Mesenteric fat pad (tissue), 1 donor: ENCODE measurements at places on chromosomes 3 and 15.

DNA sequence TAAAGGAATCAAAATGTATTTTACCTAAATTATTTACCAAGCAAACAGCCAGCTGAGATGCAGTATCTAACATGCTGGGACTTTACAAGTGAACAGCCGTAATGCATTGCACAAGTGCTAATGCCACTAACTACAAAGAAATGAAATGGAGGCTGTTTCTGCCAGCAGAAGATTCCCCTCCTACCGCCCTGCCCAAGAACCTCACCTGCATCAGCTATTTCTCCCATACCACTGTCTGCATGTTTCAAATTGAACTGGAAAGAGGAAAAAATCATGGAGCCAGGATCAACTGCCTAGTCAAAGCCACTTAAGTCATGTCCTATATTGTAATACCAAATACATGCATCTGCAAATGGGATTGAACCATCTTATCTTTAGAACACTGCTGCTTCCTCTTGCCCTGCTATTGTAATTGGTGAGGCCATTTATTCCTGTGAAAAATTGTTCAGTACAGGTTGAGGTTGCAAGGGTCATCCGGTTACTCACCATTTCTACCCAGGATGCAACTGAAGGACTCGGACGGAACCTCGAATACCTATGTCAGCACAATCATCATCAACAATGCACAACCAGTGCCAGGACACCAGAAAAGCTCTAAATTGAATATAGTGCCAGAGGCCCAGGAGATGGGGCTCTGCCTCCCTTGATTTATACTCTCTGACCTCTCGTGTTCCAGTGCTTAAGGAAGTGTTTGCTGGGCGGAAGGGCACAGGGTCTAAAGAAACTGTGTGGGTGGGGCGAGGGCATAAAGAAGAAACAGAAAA is 27.5 kb downstream of the ANXA2 start:
- no peak for DNase-seq

GRCh38 chr3:126287536-126288241 is 69.5 kb downstream of the KLF15 start:
- peak; percentile 89 for DNase-seq

DNA sequence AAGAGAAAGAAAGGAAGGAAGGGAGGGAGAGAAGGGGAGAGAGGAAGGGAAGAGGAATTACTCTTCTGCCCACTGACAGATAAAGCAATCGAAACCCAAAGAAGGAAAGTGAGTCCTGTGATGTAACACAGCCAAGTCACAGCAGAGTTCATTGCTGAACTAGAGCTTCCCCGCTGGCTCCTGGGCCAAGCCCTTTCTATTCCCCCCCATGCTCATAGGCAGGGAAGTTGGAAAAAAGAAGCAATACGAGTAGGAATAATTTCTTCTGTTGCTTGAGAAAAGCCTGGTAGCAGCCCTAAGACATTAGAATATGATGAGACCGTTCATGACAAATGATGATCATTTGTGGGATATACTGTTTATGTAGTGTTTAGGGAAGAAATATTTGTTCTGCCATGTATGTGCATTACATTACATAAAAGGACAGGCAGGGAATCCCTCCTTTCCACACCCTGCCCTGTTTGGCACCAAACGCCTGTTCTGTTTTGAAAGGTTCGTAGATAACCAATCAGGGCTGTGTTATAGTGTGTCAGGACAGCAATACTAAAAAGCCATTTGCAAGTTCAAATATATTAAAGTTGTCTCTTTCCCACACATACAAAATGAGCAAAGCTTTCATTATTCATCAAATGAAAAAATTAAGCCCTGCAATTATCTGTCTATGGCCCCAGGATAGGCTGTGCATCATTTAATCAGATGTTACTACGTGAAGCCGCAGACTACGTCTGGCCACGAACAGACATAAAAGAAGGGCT is 111.0 kb upstream of the TRPM1 start:
- DNase-seq, result no peak

DNA sequence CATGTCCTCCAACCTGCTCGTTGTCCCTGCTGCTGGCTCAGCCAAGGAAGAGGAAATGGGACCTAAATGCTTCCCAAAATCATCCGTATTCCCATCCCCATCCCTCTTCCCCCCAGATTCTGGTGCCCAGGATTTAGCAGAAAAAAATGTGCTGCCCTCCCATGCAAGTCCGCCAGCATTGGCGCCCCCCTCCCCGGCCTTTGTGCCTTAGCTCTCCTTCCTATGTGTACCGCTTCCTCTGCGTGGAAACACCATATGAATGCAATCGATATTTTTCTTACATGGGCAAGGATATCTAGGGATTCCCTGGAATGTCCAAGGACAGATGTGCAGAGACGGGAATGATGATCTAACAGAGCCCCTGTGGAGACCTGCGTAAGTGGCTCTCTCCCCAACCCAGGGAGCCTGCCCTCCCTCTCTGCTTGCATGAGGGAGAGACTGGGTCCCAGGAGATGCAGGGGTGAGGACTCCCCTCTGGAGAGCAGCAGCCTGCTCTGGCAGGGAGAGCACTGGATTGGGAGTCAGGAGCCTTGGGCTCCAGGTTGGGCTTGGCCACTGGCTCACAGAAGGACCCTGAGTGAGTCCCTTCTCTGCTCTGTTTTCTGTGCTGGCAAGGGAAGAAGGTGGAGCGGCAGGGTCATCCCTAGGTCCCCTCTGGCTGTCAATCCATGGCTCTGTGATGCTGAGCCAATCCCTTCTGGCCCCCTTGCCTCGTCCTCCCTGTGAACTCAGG is 227.2 kb downstream of the XXYLT1 start:
- peak; percentile 81 for DNase-seq

- DNase-seq, result no peak
Measured at GRCh38 chr3:138774529-138775253, 60.0 kb downstream of the PIK3CB start.

GRCh38 chr15:70781236-70781635 is 17.9 kb upstream of the UACA start:
- DNase-seq, result no peak

DNA sequence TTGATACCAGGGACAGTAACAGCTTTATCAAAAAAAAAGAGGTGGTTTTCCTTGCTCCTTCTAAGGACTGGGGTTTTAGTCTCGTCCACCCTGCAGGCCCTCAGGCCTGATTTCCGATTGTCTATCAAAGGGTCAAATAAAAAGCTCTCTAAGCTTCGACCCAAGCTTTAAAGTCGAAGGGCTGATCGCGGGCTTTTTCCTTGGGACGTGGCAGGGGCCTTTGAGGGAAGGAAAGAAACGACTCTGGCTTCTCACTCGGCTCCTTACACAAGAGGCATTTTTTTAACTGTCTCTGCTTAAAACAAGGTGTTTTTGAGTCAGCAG is 354 bp upstream of the KLHL24 start:
- no peak for DNase-seq

- DNase-seq, result no peak
Measured at GRCh38 chr3:67030785-67031740, 33.0 kb downstream of the KBTBD8 start.

DNA sequence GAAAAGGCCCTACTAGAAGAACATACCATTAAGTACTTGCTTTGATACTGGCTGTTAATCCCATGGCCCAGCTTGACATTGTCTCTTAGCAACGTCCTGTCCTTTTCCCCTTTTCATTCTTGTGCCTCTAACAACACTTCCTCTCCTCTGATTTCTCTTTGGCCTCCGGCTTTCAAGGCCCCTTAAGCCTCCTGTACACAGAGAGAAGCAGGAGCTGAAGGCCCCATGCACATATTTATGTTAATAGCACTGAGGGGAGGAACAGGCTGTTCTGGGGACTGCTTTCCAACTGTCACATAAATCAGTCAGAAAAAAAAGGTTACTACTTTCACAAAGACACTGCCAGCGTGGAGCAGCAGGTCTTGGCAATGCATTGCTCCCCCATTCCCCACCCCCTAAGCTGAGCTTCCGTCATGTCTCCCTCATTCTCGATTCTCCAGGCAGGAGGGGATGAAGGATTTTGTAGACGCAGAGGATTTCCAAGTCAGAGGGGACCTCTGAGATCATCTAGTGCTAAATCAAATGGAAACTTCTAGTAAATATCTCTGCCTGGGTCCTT is 257.4 kb upstream of the ADAMTS9 start:
- no peak for DNase-seq

DNA sequence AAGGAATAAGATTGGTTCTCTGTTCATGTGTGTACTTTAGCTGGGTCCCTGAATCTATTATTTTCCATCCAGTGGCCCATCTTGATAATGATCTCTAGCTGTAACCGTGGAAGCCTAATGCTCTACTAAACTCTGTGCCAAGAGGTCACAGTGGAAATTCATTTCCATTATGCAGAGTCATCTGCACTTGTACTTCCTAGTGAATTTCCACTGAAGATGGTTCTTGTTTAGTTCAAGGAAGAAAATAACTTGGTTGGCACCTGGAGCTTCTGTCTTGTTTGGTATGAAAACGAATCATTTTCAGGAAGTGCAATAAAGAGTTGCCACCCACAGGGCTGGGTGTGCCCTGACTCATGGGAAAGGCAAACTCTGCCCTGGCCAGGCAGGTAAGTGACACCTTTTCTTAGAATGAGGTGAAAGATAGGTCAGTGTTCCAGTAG is 10.3 kb downstream of the LPP start:
- DNase-seq, result no peak
